NCI-H2029 treated with DMSO at 0.1 percent for 48 hours (cell line): ENCODE measurements at places on chromosomes 13 and 19.

- DNase-seq, result no peak
Observed at GRCh38 chr13:51730927-51731326, 73.0 kb downstream of the DHRS12 start.

DNA sequence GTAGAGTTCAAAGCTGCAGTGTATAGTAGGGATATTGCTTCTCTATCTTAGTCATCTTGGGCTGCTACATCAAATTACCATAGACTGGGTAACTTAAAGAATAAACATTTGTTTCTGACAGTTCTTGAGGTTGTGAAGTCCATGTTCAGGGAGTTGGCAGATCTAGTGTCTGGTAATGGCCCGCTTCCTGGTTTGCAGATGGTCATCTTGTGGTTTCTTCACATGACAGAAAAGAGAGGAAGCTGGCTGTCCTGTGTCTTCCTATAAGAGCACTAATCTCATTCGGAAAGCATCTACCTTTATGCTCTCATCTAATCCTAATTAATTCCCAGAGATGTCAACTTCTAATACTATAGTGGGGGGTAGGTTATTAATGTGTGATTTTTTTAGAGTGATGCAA lies 6.2 kb downstream of the ZNF763 start:
- no peak for DNase-seq

DNA sequence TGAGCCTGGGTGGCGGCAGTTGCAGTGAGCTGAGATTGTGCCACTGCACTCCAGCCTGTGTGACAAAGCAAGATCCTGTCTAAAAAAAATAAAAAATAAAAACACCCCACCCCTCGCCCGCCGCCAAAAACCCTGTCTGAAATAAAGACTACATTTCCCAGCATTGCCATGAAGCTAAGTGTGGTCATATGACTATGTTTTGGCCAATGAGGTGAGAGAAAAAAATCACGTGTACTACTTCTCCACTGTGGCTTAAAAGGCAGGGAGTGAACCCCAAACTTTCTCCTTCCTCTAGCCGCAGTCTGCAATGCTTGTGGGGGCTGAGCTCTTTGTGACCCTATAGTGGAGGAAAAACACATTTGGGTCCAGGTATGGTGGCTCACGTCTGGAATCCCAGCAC lies 54.9 kb downstream of the COLGALT1 start:
- no peak for DNase-seq

- DNase-seq, result no peak
Observed at GRCh38 chr19:28687296-28687695, 525.7 kb downstream of the UQCRFS1 start.

DNA sequence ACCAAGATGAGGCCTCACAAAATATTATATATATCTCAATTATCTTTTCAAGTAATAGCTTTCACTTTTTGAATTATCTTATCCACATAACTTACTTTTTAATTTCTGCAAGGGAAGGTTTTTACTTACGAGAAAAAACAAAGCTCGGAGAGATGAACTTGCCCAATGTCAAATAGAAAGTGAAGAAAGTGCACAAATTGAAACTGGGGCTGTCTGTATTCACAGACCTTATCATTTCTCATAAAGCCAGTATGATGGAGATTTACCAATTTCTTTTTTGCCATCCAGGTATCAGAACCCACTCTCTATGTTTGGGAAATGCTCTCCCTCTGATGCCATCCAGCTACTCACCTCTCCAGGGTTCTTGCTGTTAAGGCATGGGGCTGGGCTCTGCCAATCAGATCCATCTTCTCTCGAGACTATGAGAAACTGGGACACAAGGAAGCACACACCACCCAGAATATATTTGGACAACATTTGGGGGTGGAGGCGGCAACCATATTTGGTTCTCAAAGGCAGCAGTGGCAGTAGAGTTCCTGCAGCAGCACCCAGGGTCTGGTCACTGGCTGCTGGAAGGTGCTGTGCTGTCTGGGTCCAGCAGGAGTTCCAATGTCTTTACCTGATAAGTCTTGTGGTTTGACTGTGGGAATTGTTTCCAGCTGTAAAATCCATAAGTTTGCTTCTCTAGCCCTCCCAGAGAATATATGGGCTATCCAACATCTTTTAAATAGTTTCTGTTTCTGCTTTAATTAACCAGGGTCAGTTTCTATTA lies 45.8 kb upstream of the SCEL start:
- DNase-seq, result no peak

DNA sequence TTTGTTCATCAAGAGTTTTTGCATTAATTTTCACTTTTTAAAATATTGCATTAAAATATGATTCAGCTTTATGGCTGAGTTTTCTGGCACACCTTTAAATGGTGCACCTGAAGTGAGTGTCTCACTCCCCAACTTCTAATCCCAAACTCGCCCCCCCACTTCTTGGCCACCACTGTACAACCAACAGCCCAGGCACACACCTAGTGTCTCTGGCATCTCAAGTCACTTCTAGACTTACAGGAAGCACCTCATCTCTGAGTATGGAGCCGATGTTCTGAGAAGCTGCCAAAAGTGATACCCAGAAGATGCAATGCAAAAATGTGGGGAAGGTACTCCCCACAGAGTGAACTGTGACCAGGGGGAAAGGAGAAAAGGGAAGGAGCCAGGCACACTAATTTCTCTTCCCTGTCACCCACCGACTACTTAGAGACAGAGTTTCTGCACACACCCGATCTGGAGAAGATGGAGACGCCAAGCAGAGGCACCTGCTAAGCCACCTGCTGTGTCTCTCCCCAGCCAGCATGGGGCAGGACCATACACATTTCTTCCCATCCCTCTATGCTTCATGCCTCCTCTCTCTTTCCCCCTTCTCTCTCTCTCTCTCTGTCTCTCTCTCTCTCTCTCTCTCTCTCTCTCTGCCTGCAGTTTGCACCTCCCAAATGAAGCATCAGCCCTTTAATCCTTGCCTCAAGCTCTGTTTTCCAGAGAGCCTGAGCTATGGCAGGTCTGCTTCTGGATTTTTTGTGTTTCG lies 155.3 kb upstream of the ZNF507 start:
- DNase-seq, result no peak

GRCh38 chr13:104043184-104043583 lies 977.0 kb upstream of the SLC10A2 start:
- no peak for DNase-seq
